ENCODE measurements at places on chromosomes 16 and 17. TPM values are rescaled to one million over a fixed set of nuclear protein-coding genes. Genes with fewer than 3 reads are reported as not detected.

The SSTR5 gene
- total RNA-seq = not detected

The DLX4 gene
- 7.4 TPM for total RNA-seq

The RNF157 gene
- total RNA-seq = 6.7 TPM

The PRSS33 gene
- not detected for total RNA-seq

The SYT17 gene
- total RNA-seq = 0.39 TPM

The KRTAP3-2 gene
- not detected for total RNA-seq

The GNGT2 gene
- 0.49 TPM for total RNA-seq

The ZP2 gene
- not detected for total RNA-seq

The TRAP1 gene
- 66.9 TPM for total RNA-seq

The CIBAR2 gene
- total RNA-seq = not detected

The CCL5 gene
- total RNA-seq = 36.1 TPM

Data from M059J (cell line).